Right cardiac atrium (tissue), 5 donors: ENCODE measurements at places on chromosomes 4 and X. TPM values are rescaled to one million over a fixed set of nuclear protein-coding genes. Genes with fewer than 3 reads are reported as not detected.

Gene IGSF1
- 4.6 TPM for polyA plus RNA-seq

Gene VEGFC
- polyA plus RNA-seq, result 4.9 TPM

Gene MAGEA4
- not detected for polyA plus RNA-seq

Gene PDGFC
- polyA plus RNA-seq, result 6.5 TPM

Gene ADH4
- polyA plus RNA-seq, result 0.48 TPM

Gene UTP14A
- polyA plus RNA-seq, result 6.2 TPM

Gene RS1
- polyA plus RNA-seq, result not detected

Gene RBMX
- 89.3 TPM for polyA plus RNA-seq

Gene FAM9C
- polyA plus RNA-seq, result 0.02 TPM

Gene FAM50A
- 88.7 TPM for polyA plus RNA-seq

Gene SPANXA2
- polyA plus RNA-seq, result not detected

Gene CDX4
- not detected for polyA plus RNA-seq

Gene PDGFRA
- 15.1 TPM for polyA plus RNA-seq

Gene RTL5
- polyA plus RNA-seq, result 2.7 TPM

Gene ABCB7
- 15.6 TPM for polyA plus RNA-seq
